ENCODE measurements at places on chromosomes 4 and X.

- DNase-seq: no peak
These were observed 163.3 kb upstream of the PRDX4 start for GRCh38 chrX:23503835-23504539.

- no peak for DNase-seq
These were observed 26.0 kb upstream of the BMP2K start for GRCh38 chr4:78749972-78750727.

- DNase-seq: no peak
These were observed 394.4 kb upstream of the ADGRL3 start for GRCh38 chr4:60805500-60806313.

GRCh38 chrX:51891821-51892551 lies 1.4 kb upstream of the MAGED1 start:
- no peak for DNase-seq

DNA sequence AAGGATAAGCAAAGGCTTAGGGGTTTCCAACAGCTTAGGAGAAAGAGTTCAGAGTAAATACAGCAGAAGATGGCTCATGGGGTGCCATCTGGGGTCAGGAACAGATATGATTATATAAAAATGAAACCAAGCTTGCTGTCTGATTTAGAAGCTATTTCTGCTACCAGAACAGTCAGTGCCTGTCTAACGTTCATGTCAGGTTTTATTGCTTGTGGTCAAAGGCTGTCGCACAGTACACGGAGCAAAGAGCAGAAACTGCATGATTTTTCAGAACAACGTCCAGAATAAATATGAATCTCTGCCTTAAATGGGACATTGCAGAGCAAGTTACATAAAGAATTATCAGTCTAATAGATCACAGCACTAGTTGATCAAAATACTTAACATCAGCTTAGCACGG lies 17.4 kb downstream of the CETN2 start:
- no peak for DNase-seq

DNA sequence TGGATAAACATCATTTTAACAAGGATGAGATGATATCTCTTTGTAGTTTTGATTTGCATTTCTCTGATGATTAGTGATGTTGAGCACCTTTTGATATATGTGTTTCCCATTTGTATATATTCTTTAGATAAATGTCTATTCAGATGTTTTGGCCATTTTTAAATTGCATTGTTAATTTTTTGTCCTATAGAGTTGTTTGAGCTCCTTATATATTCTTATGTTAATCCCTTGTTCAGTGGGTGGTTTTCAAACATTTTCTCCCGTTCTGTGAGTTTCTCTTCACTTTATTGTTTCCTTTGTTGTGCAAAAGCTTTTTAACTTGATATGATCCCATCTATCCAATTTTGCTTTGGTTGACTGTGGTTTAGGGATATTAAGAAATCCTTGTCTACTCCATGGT lies 606.0 kb downstream of the CCSER1 start:
- DNase-seq: no peak

All from cortex of kidney (tissue), 1 donor.